ENCODE measurements at places on chromosomes 13 and 19.

- no peak for DNase-seq
Measured at GRCh38 chr13:95956589-95957148, 96.5 kb downstream of the UGGT2 start.

GRCh38 chr13:112692104-112692503 is 2.3 kb downstream of the ATP11A start:
- DNase-seq: no peak

GRCh38 chr19:805600-806550 is 8.6 kb downstream of the PTBP1 start:
- DNase-seq: no peak

- DNase-seq: no peak
Measured at GRCh38 chr19:13478576-13478975, 27.7 kb downstream of the CACNA1A start.

DNA sequence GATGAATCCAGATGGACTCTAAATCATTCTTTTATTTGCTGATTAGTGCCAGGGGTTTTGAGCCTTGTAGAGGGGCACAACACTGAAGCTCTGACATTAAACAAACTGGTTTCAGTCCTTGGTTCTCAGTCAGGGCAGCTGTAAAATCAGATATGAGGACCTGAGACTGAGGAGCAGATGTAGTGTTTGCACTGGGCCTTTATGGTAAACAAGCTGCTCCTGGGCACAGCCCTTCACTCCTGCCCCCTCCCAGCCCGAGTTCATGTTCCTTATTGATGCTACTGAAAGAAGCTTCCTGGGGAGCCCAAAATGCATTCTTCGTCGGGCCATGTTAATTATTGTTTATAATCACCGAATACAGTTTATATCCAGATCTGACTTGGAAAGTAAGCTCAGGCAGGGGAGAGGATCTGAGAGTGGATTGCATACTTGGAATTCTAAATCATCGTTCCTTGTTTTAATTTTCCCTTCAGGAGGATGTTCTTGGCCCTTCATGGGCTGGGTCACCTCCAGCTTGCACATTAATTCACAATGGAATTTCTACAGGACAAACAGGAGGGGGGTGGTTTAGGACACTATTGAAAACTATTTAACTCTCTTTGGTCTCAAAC is 213.5 kb downstream of the FGF9 start:
- DNase-seq: no peak

- no peak for DNase-seq
Measured at GRCh38 chr13:87356314-87356713, 314.9 kb upstream of the SLITRK5 start.

- DNase-seq: no peak
Measured at GRCh38 chr13:75541287-75541686, 3.6 kb upstream of the COMMD6 start.

DNA sequence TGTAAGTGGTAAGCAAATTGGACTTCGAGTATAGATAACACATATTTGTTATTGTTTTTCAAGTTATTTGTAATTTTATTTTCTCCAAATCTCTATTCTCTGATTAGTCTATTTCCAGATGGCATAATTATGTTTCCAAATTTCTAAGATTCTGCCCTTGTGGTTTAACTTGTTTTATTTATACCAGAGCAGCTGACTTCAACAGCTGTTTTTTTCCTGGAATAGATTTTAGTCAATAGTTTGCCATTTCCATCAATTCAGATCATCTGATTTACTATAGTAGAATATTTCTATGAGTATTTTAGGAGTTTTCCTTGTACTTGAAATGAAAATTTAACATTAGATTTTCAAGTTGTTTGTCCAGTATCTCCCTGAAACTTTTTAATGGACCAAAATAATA is 848.7 kb upstream of the MIR17HG start:
- no peak for DNase-seq

- DNase-seq: no peak
Measured at GRCh38 chr19:13839130-13839937, 37.6 kb upstream of the NANOS3 start.
